C1 segment of cervical spinal cord (tissue), 14 donors: ENCODE measurements at places on chromosomes 7 and 10.

GRCh38 chr10:131435760-131436457 lies 124.4 kb upstream of the TCERG1L start:
- no peak for DNase-seq

DNA sequence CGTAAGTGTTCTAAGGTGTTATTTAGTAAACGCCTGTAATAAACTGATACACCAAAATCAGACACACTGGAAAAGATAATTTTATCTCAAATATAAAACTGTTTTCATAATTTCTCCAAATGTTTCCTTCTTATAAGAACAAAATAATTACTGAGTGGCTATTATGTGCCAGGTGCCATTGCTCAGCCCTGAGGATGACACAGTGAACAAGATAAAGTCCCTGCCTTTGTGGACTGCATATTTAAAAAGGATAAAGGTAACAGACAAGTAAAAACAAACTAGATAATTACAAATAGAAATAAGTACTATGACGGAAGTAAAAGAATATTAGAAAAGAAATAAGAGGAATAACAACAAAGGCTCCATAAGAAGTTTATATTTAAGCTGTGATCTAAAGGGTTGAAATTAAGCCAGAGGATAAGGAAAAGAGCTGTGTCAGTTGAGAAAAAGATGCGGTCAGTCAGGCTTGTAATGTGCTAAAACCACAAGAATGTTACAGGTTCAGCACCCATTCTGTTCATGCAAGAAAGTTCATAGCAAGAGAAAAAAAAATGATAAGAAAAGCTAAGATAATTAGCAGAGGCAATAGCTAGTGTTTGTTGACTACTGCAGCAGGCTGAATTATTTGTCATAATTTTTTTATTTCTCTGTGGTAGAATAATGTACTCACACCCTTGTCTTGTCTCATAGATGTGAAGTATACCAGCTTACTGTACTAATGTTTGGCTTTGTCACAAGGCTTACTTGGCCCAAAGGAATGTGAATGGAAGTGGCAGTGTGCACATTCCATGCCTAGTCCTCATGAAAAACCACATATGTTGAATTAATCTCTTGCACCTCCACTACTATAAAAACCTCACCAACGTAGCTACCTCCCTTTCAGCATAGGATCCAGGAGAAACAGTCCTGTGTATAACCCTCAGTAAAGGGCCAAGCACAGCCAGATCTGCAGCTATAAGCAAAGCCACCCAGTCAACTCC lies 75.1 kb downstream of the CRPPA start:
- no peak for DNase-seq

DNA sequence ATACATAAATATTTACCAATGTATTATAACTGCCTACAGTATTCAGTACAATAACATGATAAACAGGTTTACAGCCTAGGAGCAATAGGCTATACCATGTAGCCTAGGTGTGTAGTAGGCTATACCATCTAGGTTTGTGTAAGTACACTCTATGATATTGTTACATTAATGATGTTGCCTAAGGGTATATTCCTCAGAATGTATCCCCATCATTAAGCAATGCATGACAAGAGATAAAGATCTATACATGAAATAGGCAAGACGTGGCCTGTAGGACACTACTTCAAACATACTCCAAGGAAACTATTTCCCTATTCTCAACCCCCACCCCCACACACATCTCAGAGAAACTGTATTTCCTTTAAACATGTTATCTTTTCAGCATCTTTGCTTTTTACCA lies 15.3 kb upstream of the ADAM22 start:
- DNase-seq, result no peak

DNA sequence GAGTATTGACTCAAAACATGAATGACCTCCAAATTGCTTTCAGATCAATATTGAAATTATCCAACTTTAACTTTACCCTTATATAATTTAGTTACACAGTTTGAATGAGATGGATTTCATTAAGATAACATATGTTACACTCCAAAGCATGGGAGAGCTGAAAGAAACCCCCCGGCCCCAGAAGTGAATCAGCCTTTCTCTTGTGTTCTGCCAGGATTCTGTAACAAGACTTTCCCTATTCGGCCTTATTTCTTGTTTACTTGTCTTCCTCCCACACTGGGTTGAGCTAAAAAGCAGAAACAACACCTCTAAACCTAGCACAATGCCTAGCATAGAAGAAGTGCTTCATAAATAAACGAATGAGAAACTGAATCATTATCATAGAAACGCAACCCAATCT lies 224.8 kb downstream of the ADAM12 start:
- no peak for DNase-seq
